EH (cell line): ENCODE measurements at places on chromosomes 6 and 20.

- peak; percentile 9 for DNase-seq
These were observed 9.6 kb upstream of the CPNE5 start for GRCh38 chr6:36848658-36849441.

DNA sequence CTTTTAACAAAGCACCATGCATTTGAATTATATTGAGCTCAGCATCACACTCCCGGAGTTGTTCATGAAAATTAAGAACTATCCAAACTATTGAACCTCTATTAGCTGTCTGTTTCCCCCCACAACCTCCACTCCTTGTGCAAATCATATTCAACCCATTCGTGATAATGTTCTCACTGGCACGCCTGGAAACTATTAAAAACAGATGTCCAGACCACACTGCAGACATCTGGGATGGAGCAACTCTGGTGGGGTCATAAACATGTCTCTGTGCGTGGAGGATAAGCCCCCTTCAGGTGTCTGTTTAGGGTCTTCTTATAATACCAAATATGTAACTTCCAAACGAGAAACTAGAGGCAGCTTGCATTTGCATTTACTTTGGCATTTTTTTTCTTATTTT lies 193.7 kb downstream of the TFAP2A start:
- DNase-seq: peak; percentile 44

- peak; percentile 72 for DNase-seq
These were observed 317.6 kb downstream of the HDGFL1 start for GRCh38 chr6:22886650-22887581.

DNA sequence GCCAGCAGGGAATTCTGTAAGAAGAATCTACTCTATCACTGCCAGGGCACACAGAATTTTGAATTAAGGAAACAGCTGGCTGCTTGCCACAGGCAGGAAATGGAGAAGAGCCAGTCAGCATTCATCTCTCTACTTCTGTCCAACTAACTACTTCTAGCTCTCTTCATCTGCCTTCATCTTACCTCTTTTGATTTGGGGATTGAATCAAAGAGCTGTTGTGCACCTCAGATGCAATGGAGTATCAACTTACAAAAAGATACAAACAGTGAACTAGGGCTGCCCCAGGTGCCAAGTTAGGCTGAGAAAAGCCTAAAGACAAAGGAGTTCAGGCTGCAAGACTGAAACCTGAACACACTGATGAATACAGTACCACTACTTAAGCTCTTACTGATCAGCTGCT lies 82.0 kb downstream of the PTPRK start:
- peak; percentile 14 for DNase-seq

- no peak for DNase-seq
These were observed 70.8 kb downstream of the CD164 start for GRCh38 chr6:109311471-109311870.

DNA sequence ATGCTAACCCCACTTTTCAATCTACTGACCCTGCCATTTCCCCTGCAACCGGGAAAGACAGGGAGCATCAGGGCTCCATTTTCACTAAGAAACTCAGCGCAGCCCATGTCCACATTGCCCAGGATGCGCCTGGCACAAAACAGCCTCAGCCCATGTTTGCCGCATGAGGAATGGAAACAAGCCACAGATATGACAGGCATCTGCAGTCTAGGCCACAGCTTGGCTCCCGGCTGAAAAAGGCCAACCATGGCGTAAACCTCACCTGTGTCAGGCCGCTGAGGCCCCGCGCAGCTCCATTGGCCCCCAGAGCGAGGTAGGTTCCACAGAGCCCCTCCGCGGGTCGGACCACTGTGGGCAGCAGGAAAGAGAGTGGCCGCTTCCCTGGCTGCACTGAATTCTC lies 21.7 kb downstream of the GGT7 start:
- no peak for DNase-seq

DNA sequence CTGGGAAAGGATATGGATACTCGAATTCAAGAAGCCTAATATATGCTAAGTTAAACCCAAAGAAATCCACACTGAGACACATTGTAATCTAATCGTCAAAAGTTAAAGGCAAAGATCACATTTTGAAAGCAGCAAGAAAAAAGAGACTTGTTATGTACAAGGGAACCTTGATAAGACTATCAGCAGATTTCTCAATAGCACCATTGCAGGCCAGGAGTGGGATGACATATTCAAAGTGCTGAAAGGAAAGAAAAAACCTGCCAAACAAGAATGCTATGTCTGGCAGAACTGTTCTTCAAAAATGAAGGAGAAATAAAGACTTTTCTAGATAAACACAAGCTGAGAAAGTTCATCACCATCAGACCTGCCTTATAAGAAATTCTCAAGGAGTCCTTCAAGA lies 75.2 kb downstream of the COL21A1 start:
- DNase-seq: no peak

DNA sequence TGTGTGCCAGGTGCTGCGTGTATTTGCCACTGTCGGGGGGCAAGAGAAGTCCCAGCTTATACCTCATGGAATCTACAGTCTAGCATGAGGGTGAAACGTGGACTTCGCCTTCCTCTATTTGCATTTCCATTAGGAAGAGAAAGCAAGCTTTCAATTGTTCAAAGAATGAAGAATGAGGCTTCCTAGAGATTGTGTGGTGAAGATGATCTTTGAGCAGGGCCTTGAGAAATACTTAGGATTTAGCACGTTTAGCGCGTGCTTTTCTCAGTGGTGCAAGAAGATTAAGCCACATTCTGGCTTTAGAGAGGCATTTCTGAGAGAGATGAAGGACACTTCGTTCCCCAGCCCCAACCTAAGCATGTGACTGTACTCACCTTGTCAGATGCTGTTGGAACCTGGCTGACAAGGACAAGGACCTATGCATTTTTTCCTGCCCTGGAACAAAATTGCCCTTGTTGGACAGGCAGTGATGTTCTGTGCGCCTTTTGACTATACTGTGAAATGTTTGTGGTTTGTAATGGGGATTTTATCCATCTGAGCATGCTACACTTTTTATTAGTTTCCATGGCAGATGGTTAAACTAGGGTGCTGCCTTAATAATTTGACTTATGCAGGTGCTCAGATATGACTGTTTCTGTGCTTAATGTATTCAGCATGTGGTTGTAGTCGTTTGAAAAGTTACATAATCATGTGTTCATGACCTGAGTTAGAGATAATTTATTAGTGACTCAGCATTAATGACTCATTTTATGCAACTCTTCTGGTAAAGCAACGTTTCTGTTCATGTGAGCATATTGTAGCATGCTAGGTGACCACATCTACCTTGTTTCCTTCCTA lies 10.7 kb downstream of the TULP4 start:
- DNase-seq: peak; percentile 72

- no peak for DNase-seq
These were observed 100.6 kb downstream of the DCDC2 start for GRCh38 chr6:24257282-24257681.

DNA sequence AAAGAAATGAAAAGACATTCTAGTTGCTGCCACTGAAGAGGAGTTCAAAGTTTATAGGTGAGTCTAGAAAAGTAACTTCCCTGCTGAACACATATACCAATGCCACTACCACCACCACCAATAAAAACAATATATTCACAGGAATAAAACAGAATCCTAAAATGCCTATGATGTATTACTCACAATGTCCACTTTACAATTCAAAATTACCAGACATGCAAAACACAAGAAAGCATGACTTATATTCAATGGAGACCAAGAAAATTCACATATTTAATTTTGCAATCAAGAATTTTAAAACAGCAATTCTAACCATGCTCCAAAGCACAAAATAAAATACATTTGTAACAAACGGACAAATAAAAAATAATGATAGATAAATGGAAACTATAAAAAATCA lies 385.3 kb upstream of the RUNX2 start:
- DNase-seq: no peak

GRCh38 chr20:51132279-51132678 lies 109.4 kb upstream of the KCNG1 start:
- DNase-seq: peak; percentile 38

- no peak for DNase-seq
These were observed 1.8 kb downstream of the RBCK1 start for GRCh38 chr20:409697-410559.

- DNase-seq: no peak
These were observed 56.0 kb downstream of the TENT5A start for GRCh38 chr6:81696524-81696923.

- no peak for DNase-seq
These were observed 53.7 kb downstream of the HFE start for GRCh38 chr6:26140967-26141294.

- no peak for DNase-seq
These were observed 365.8 kb downstream of the BCKDHB start for GRCh38 chr6:80472271-80472670.

DNA sequence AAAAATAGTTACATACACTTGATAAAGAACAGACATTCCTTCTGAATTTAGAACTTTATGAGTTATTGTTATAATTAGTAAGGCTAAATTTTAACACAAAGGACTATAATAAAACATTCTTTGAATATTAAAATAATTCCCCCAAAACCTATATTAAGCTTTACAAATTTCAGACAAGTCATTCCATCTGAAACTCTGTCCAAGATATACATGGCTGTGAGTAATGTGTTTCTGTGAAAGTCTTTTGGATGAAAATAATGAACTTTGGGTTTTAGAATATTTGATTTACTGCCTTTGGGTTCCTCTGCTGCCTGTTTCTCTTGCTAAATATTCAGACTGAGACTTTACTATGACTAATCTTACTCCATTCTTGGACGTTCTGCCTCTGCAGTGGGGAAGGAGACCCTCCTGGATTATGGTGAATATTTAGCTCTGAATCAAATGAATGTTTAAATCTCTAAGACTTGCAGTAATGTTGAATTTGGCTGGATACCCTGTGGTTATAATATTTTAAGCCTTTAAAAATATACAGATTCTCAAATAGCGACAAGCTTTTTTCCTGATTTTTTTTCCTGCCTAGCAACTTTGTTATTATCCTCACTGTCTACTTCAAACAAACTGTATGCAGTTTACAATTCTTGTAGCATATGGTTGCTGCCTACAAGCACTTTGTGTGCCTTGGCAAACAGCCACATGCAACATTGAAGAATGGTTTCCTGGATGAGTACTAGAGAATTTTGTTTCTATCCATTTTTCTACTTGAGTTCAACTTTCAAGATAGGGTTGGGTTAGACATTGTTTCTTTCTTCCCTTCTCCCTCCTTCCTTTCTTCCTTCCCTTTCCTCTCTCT lies 51.4 kb downstream of the TXLNB start:
- peak; percentile 88 for DNase-seq

- DNase-seq: no peak
These were observed 308.9 kb upstream of the EXOC2 start for GRCh38 chr6:1001655-1002349.

GRCh38 chr6:105713474-105714118 lies 310.7 kb upstream of the PREP start:
- DNase-seq: peak; percentile 21

DNA sequence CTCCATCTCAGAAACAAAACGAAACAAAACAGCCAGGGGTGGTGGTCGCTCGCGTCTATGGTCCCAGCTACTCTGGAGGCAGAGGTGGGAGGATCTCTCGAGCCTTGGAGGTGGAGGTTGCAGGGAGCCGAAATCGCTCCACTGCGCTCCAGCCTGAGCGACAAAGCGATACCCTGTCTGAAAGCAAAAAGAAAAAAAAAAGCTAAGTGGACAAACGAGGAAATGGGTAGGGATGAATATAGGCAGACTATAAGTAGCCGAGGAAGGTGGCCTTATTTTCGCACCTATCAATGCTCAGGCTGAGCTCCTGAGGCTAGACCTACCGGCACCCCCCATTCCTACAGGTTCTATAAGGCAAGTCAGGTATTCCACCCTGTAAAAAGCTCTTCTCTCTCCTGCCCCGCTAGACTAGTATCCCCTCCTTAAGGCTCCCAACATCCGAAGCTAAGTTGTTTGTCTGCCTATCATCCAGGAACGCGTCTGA lies 650 bp upstream of the CASP8AP2 start:
- no peak for DNase-seq

DNA sequence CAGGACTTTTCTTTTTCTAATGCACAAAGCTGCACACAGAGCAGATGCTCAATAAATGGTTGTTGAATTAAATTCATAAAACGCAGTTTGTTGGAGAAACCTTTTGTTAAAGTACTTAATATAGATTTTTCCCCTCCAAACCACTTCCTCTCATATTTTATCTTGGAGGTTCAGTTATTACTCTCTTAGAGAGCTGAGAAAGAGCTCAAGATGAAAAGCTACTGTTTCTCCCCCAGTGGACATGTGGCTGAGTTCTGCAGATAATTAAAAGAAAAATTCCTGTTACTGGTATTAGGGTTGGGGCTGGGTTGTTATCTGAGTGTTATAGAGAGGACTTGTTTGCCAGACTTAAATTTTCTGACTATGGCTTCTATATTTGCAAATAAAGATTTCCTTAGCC lies 294.0 kb downstream of the TBC1D7 start:
- no peak for DNase-seq

DNA sequence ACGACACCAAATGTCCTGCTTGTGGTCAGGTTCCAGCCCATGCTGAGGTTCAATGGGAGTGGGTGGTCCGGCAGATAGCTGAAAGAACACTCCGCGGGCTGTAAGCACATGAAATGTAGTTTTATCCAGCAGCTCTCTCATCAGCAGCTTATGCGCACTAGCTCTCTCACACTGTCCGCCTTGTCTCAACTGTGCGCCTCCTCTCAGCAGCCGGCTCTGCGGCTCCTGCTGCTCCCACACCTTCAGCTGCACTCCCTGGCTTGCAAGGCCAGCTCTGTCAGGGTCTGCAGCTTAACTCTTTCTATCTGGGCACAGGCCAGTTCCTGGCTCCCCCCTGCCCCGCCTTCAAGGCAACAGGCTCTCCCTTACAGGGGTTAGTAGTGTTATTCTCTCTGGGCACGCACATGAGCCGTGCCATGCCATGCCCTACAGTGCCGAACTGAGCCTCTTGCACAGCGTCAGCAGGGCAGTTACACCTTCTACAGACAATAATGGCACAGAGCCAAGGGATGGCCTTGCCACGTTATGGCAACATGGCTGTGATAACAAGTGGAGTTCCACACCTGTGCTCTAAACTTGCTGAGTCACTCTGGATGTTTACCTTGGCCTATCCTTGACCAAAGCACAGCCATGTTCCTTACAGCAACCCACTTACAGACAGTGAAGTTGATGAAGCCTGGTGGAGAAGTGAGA lies 84.0 kb upstream of the LRFN2 start:
- DNase-seq: no peak

- DNase-seq: no peak
These were observed 15.2 kb downstream of the HNF4A start for GRCh38 chr20:44370639-44371218.

DNA sequence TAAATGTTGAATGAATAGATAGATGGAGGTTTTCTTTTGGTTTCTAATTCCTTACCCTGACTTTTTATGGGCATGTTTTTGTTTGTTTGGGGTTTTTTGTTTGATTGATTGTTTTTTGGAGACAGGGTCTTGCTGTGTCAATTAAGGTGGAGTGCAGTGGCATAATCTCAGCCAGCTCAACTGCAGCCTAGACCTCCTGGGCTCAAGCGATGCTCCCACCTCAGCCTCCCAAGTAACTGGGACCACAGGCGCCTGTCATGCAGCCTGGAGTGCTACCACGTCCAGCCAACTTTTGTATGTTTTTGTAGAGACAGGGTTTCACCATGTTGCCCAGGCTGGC lies 1.5 kb upstream of the NUDT3 start:
- no peak for DNase-seq

DNA sequence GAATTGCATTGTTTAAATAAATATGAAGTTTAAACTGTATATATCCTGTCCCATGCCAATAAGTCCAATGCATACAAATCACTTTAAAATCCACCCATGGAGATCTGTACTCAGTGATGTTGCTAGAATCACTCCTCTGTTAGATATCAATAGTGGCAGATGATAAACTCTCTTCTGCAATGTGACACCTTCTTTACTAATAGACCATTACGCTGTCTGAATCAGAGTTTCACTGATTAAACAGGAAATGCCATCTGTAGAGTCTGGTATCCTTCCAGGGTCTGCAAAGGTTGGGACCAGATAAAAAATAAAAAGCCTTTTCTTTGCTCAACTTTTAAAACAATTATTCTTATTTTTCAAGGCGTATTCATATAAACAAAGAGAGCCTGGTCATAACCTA lies 134.5 kb downstream of the EDN3 start:
- peak; percentile 30 for DNase-seq
